Omental fat pad (tissue), 4 donors: ENCODE measurements at places on chromosomes 3 and 15.

GRCh38 chr3:99648101-99648500 is 9.7 kb downstream of the COL8A1 start:
- DNase-seq, result no peak

DNA sequence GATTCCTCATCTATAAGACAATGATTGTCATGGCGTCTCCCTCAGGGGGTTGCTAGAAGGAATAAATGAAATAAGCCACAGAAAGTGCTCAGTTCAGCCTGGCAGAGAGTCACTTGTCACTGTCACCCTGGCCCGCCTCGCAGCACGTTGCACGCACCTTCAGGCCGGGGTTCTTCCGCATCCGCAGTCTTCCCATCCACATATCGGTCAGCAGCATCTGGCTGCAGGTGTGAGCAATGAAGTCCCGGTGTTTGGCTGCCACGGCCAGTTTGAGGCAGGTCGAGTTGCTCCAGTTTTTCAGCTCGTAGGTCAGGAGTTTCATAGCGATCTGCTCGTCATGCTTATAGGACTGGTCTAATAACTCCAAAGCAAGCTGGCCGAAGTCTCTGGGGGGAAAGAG is 48.5 kb upstream of the MTMR10 start:
- no peak for DNase-seq

- no peak for DNase-seq
Observed at GRCh38 chr15:74396146-74396438, 28.6 kb upstream of the CYP11A1 start.

- no peak for DNase-seq
Observed at GRCh38 chr15:74400915-74401757, 32.6 kb downstream of the SEMA7A start.

DNA sequence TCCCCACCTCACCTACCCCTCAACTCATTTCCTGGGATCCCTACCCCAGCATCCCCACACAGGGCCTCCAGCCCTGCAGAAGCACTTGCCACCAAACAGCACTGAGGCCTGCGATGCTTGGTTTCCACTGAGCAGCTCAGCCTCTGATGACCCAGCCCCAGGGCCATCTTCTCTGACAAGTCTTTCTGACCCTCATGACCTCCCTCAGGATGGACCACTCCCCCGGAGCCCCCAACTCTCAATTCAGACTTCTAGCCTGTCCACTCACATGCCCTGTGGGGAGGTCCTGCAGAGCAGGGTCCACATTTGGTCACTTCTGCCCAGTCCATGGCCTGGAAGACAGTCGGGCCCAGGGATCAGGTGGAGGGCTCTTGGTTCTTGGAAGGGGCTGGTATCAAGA is 63.4 kb upstream of the SPATA12 start:
- DNase-seq, result no peak

- DNase-seq, result no peak
Observed at GRCh38 chr15:95989392-95989791, 341.1 kb upstream of the NR2F2 start.

DNA sequence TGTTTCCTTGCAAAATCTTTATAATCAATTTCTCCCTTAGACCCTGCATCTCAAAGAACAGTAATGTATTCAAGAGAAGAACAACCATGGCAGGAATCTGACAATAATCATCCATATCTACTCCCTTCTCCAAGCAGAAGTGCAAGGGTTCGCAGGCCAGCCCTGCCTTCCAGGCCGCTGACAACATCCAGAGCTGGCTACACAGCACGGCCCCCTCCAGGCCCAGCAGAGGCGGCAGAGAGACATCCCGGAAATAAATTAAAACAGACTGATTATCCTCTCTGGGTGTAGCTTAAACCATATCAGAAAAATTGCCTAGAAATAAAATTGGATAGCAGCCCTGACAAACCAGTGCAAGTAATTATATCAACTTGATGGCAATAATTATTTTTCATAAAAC is 223.3 kb downstream of the FAM43A start:
- DNase-seq, result no peak

DNA sequence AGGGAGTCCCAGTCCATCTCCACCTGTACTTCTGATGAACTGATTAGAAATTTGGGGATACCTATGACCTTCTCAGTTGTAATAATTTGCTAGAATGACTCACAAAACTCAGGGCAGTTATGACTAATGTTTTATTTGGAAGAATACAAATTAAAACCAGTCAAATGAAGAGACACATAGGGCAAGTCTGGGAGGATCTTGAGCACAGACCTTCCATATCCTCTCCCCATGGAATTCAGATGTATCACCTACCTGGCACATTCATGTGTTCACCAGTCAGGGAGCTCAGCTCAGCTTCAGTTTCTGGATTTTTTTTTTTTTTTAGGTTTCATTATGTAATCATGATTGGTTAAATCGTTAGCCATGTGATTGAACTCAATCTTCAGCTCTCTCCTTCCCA is 247.7 kb downstream of the VGLL3 start:
- DNase-seq, result no peak

DNA sequence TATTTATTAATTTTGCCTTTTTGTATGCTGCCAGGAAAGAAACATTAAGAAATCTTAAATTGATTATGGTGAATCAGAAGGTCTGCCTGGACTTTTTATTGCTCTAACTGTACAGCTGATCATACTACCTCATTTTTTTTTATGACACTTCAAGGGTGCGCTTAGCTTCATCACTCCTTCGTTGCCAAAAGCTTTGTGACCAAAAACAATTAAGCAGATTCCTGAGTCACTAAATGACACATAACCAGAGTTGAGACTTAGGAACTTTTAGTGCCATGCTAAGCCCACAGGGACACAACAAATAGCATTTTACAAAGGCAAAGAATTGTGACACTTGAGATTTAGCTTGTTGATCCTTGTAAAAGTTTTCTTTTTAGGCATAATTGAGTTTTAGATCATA is 4.9 kb downstream of the ADIPOQ start:
- no peak for DNase-seq

GRCh38 chr3:88573472-88573871 is 423.7 kb downstream of the C3orf38 start:
- DNase-seq, result no peak

DNA sequence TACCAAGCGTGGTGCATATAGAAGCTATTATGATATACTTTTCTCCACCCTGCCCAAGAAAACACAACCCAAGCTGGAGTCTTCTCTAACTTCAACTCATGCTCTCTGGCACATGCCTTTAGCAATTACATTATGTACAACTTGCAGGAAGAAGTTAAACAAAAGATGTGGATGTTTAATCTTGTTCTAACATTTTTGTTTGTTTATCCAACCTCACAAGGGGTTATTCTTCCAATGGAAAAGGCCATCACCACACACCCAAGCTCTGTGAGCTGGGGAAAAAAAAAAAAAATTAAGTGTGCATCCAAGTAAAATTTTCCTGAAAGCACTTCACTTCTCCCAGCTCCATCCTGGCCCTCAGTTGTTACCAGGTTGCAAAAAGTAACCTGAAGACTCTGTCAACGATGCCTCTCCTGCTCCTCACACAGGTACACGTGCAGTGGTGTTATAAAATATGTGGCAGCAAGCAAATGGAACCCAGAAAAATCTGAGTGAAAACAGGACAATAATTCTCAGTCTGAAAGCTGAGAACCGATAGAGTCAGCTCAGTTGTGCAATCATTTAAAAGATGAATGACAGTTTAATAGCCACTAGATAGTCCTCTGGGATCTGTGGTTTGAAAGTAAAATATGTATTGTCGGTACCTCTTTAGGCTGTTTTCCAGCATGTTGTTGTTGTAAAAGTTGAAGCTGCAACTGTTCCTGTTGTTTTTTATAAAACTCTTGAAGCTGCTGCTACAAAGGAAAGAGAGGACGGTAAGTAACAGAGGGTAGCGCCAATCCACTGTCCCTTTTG is 531.4 kb downstream of the FOXP1 start:
- DNase-seq, result no peak

- no peak for DNase-seq
Observed at GRCh38 chr3:60228823-60229222, 1022.4 kb downstream of the FHIT start.

DNA sequence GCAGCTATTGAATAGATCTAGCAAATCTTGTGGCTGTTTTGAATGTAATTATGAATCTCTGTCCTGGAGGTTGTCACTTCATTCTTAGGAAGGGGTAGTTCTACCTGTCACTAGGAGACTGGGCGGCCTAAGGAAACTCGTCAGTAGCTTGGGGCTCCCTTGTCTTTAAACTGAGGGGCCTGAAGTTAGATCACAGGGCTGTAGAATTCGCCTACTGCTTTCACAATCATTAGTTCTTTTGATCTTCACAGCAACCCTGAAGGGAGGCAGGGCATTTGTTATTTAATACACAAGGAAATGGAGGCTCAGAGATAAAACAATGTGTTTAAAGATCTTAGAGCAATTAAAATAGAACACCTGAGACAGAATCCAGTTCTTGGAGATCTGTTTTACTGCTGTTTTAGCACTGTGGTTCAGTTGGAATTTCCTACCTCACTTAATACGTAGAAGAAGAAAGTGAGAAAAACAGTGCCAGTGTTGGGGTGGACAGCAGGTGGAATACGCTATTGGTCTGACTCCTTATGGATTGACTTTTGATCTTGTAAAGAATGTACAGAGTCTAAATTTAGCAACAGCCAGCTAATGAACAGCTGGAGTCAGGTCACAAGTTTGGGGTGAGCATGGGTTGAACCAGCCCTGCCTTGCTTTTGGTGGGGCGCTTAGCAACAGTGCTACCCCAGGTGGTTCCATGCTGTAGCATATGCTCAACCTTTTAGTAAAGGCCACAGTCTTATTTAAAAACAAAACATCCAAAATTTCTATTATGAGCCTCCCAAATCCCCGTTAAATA is 71.4 kb upstream of the BHLHE40 start:
- no peak for DNase-seq

DNA sequence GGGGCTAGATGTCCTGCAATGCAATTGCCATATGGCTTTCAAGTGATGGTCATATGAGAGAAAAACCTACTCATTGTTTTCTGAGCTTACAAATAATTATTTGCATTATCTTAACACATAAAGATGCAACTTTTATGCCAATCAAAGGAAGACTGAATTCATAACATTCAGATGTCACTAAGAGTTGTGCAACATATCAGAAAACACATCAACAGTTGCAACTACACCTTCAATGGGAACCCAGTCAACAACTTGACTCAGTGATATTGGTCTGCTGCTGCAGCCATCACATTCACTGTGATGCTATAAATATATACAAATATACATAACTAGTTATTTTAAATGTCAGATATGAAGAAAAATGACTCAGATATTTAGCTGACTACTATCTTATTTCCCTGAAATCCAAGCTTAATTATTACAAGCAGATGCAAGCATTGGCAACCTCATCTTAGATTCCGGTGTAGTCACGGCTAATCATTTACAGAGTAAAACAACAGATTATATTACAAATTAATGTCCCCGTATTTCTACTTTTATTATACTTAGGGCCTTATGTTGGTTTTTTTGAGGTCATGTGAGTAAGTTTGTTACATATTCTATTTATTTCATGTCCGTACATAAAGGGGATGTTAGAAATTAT is 23.7 kb downstream of the CNTN3 start:
- no peak for DNase-seq

- no peak for DNase-seq
Observed at GRCh38 chr3:190497811-190498210, 16.1 kb upstream of the IL1RAP start.

GRCh38 chr3:61808999-61809398 is 247.6 kb downstream of the PTPRG start:
- DNase-seq, result no peak

- DNase-seq, result no peak
Observed at GRCh38 chr3:141294301-141294700, 62.7 kb downstream of the PXYLP1 start.

- no peak for DNase-seq
Observed at GRCh38 chr3:107366766-107367165, 10.5 kb upstream of the CCDC54 start.

DNA sequence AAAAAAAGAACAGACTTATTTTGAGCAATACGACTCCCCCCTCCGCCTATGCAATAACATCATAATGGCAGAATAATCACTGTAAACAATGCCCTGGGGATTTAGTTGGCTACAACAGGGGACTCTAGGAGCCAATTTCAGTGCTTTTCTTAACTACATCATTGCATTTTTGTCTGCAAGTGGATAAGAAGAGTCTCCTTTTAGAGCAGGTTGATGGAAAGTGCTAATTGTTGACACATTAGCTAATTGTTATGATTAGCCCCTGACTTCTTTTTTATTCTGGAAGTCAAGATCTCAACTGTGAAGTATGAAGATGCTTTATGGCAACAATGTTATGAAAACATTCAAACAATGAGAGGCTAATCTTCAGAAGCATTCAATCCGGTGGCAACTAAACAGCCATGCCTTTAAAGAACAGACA is 121.2 kb downstream of the MECOM start:
- DNase-seq, result no peak

DNA sequence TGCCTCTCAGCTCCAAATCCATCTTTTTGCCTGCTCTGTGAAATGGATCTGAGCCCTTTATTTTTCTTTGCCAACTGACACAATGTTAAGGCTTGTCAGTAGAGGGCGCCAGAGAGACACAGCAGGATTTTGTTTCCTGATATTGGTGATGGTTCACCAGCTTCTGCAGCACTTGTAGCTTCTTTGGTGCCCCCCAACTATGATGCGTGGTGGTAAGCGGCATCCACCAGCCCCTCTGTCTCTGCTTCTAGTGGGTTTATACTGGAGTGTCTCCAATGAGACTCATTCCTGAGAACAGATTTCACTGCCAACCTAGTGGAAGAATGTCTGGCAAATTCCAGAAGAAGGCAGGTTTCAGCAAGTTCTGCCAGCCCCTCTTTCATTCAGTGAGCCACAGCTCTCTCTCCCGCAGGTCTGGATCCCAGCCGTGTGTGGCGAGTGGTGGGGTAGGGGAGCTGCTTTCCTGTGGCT is 471.9 kb upstream of the FRG2C start:
- no peak for DNase-seq

- DNase-seq, result no peak
Observed at GRCh38 chr15:96346409-96346970, 16.0 kb downstream of the NR2F2 start.

DNA sequence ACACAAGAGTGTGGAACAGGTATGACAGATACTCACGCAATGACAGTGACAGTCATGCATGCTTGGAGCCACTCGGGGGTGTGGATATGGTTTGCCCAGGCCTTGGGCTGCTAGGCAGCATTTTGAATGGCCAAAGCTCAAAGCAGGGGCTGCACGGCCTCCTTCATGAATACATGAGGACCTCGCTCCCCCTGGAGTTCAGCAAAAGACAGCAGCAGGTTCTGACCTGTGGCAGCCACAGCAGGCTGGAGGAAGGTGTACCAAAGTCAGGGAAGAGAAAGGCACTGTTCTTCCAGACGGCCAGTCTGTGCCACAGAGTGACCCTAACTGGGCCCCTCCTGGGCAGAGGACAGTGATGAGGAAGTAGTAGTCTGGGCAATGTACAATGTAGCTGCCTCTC is 88.2 kb upstream of the C2CD4B start:
- DNase-seq, result no peak

DNA sequence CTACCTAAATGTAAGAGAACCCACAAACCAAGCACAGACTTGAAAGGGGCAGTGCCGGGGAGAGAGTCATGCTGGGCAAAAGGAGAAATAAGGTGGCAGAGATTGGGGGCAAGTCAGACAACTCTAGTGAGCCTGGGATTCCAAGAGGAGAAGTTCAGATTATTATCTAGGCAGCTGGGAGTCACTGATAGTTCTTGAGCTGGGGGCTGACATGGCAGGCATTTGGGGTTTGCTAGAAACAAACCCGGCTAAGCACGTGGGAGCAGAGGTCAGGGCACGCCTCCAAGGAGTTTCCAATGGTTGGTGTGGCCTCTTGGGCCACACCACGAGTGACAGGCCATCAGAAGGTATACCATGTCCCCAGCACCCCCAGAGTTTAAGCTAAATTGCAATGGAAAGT is 27.6 kb downstream of the SLC6A6 start:
- no peak for DNase-seq

GRCh38 chr3:135175728-135176277 is 380.7 kb downstream of the EPHB1 start:
- DNase-seq, result no peak

GRCh38 chr3:52173101-52173500 is 18.9 kb upstream of the POC1A start:
- no peak for DNase-seq
